ENCODE measurements at places on chromosomes 5 and 9. TPM values are rescaled to one million over a fixed set of nuclear protein-coding genes. Genes with fewer than 3 reads are reported as not detected.

The ANXA2R gene
- 1.3 TPM for total RNA-seq

The IFNA21 gene
- not detected for total RNA-seq

The RETREG1 gene
- 16.8 TPM for total RNA-seq

The OR1J2 gene
- not detected for total RNA-seq

The ABCA2 gene
- total RNA-seq: 28.7 TPM

Measured in body of pancreas (tissue), 4 donors.